ENCODE measurements at places on chromosomes 1 and 21.

DNA sequence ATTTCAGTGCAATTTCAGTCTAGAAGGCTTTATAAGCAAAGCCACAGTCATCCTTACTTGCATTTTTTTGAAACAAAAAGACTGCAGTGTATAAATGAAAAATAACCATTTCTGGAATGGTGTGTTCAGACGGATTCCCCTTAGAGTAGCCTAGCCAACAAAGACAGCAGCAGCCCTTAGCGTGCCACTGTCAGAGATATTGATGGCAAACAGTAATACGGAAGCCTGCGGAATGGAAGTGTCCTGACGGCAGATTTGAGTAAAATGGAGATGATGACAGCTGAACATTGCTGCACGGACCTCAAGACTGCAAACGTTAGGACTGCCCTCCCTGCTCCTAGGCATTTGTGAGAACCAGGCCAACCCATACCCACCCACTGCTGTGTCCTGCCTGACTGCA lies 54.7 kb downstream of the PDE9A start:
- H3K36me3 ChIP-seq, result no peaks in the 10 kb centered on the region
- no peak overlapping the region for H3K4me3 ChIP-seq
- no peaks in the 10 kb centered on the region for H3K27me3 ChIP-seq

- no peaks in the 10 kb centered on the region for H3K36me3 ChIP-seq
- H3K4me3 ChIP-seq, result no peak overlapping the region
- no peaks in the 10 kb centered on the region for H3K27me3 ChIP-seq
- H3K4me1 ChIP-seq, result no peaks in the 10 kb centered on the region
These were observed 18.7 kb downstream of the MFSD2A start for GRCh38 chr1:39973503-39974135.

- DNase-seq, result no peak
- no peaks in the 10 kb centered on the region for H3K36me3 ChIP-seq
- peak overlapping the region; percentile 9 for H3K27ac ChIP-seq
- no peak overlapping the region for H3K4me3 ChIP-seq
These were observed 24.5 kb upstream of the TRIM45 start for GRCh38 chr1:117146072-117146471.

- peaks cover 4% of the 10 kb centered on the region for H3K36me3 ChIP-seq
- DNase-seq, result peak; percentile 87
- H3K4me1 ChIP-seq, result no peaks in the 10 kb centered on the region
- H3K4me3 ChIP-seq, result no peak overlapping the region
- no peaks in the 10 kb centered on the region for H3K27me3 ChIP-seq
These were observed 18.9 kb downstream of the ANGPTL7 start for GRCh38 chr1:11207898-11208611.

DNA sequence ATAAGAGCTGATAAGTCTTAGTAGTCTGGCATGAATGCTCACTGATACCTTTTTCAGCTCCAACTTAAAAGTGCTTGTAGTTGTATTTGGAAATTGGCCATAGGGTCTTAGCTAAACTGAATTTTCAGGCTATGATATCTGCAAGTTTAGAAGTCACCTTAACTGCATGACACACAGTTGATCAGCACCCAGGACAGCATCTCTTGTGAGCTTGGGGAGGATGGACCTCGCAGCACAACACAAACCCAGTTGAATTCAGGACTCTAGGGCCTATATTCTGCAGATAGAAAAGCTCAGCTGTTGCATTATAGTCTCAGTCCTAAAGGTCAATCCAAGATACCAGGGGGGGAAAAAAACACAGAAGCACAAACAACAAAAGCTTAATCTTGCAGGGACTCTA lies 394.3 kb downstream of the KCNH1 start:
- H3K27me3 ChIP-seq, result no peaks in the 10 kb centered on the region
- H3K36me3 ChIP-seq, result no peaks in the 10 kb centered on the region
- no peak overlapping the region for H3K4me3 ChIP-seq
- no peaks in the 10 kb centered on the region for H3K4me1 ChIP-seq

GRCh38 chr1:244970236-244970743 lies 105.9 kb upstream of the HNRNPU start:
- no peaks in the 10 kb centered on the region for H3K27me3 ChIP-seq
- no peak for DNase-seq
- H3K4me1 ChIP-seq, result no peaks in the 10 kb centered on the region

DNA sequence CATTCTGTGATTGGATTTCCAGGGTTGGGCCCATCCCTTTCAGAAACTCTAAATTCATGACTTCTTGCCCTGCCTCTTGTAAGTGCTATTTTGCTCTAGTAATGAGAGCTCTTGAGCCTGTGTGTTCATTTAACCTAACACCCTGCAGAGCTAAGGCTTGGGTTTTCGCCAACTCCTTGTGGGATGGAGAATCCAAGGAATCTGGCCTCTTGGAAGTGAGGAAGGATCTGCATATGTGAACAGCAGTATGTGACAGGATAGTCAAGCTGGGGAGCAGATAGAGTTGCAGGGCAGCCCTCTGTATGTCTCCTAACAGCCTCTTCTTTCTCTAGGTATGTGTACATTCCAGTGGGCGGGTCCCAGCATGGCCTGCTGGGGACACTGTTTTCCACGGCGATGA lies 258.9 kb downstream of the HHAT start:
- no peak for DNase-seq
- no peak overlapping the region for H3K4me3 ChIP-seq
- no peaks in the 10 kb centered on the region for H3K27me3 ChIP-seq
- no peak overlapping the region for H3K27ac ChIP-seq
- H3K4me1 ChIP-seq, result no peaks in the 10 kb centered on the region

DNA sequence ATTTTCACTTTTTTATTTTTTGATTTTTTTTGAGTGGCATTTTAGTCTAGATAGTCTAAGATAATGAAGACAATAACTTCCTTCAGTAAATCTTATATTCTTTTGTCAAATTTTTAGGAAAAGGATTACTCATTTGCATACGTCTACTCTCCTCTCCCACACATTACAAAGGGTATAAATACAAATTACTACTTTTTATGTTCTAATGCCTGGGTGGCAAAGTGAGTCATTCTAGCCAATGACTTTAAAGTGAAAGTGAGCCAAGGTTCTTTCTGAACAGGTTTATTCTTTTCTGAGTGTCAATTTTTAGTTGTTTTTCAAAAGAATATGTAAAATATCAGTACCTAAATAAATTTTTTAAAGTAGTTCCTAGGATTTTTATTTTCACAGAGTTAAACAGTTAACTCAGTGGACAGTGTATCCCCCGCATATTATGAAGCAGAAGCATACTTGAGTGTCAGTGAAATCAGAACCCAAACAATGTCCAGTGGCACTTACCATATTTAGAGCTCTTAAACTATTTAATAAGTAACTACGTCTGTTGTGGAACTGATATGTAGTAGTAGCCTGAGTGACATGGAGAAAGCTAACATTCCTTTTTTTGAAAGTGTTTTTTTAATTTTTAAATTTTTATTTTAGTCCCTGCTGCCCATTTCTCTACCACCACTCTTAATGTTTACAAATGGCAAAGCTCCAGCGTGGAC lies 141.7 kb downstream of the PHTF1 start:
- no peaks in the 10 kb centered on the region for H3K27me3 ChIP-seq
- H3K27ac ChIP-seq, result no peak overlapping the region
- H3K36me3 ChIP-seq, result no peaks in the 10 kb centered on the region
- no peak for DNase-seq
- H3K4me1 ChIP-seq, result no peaks in the 10 kb centered on the region
- H3K4me3 ChIP-seq, result no peak overlapping the region

DNA sequence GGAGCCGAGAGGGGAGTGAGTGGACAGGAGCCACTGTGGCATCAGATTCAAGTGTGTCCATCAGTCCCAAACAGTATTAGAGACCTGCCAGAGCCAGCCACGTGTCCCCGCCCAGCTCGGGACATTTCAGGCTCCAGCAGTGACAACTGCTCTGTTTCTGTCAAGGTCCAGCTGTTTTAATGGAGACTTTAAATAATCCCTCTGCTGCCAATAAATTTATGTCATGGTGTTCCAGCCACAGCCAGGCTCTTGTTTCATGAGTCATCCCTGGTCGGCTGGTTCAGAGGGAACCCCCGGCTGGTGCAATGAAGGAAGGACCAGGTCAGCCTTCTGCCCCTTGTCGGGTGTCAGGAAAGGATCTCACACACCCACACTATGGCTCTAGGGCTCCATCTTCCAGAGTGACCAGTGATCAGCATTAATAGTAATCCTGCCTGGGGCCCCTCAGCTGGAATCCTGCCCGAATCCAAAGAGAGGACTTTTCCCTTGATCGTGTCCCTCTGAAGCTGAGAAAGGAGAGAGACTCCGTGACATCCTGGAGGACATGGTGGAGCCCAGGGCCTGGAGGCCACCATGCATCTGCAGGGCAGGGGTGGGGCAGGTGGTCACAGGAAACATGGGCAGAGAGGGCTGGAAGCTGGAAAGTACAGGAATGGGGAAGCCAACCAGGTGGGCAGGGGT lies 197.3 kb downstream of the MATN1 start:
- no peak overlapping the region for H3K27ac ChIP-seq
- DNase-seq, result no peak
- no peaks in the 10 kb centered on the region for H3K4me1 ChIP-seq
- no peak overlapping the region for H3K4me3 ChIP-seq

DNA sequence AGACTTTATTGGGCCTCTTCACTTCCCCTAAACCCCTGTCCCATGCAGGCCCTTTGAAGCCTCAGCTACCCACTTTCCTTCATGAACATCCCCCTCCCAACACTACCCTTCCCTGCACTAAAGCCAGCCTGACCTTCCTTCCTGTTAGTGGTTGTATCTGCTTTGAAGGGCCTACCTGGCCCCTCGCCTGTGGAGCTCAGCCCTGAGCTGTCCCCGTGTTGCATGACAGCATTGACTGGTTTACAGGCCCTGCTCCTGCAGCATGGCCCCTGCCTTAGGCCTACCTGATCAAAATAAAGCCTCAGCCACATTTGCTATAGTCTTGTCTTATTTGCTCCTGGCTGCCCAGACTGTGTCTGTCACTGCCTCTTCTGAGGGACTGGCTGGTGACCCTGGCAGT lies 5.5 kb downstream of the GSTM4 start:
- no peaks in the 10 kb centered on the region for H3K27me3 ChIP-seq
- no peak for DNase-seq
- H3K27ac ChIP-seq, result no peak overlapping the region
- H3K4me1 ChIP-seq, result no peaks in the 10 kb centered on the region

- H3K27ac ChIP-seq, result no peak overlapping the region
- H3K36me3 ChIP-seq, result no peaks in the 10 kb centered on the region
- no peaks in the 10 kb centered on the region for H3K27me3 ChIP-seq
- no peaks in the 10 kb centered on the region for H3K4me1 ChIP-seq
- DNase-seq, result no peak
These were observed 64.2 kb downstream of the ZNF684 start for GRCh38 chr1:40595623-40596022.

- H3K36me3 ChIP-seq, result no peaks in the 10 kb centered on the region
- DNase-seq, result no peak
- no peaks in the 10 kb centered on the region for H3K4me1 ChIP-seq
- H3K27ac ChIP-seq, result peak overlapping the region; percentile 80
These were observed 75.6 kb upstream of the KAZN start for GRCh38 chr1:14522926-14523241.

- H3K4me1 ChIP-seq, result no peaks in the 10 kb centered on the region
- no peak overlapping the region for H3K4me3 ChIP-seq
- H3K27me3 ChIP-seq, result no peaks in the 10 kb centered on the region
- no peak overlapping the region for H3K27ac ChIP-seq
- DNase-seq, result no peak
- H3K36me3 ChIP-seq, result no peaks in the 10 kb centered on the region
These were observed 92.2 kb downstream of the GLIS1 start for GRCh38 chr1:53646732-53647131.

- no peaks in the 10 kb centered on the region for H3K4me1 ChIP-seq
- H3K36me3 ChIP-seq, result no peaks in the 10 kb centered on the region
- no peak overlapping the region for H3K4me3 ChIP-seq
- no peak overlapping the region for H3K27ac ChIP-seq
- DNase-seq, result no peak
These were observed 10.6 kb downstream of the ZBTB17 start for GRCh38 chr1:15965228-15965767.

DNA sequence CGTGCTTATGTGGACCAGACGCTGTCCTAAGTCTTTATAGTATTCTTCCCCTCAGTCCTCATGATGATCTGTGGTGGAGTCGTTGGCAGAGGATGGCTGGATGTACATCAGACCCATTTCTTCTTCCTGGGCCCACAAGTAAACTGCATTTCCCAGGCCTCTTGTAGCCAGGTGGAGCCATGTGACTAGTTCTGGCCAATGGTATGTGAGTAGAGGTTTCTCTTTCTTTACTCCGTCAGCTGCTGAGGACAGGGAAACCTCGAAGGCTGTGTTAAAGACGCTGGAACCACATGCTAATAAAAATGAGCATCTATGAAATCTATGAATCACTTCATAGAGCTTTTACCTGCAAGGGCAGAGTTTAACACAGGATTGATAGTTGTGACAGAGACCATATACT lies 18.7 kb upstream of the ZNF362 start:
- no peaks in the 10 kb centered on the region for H3K27me3 ChIP-seq
- no peaks in the 10 kb centered on the region for H3K4me1 ChIP-seq
- no peak for DNase-seq
- H3K4me3 ChIP-seq, result no peak overlapping the region
